ENCODE measurements at places on chromosomes 1 and 21.

DNA sequence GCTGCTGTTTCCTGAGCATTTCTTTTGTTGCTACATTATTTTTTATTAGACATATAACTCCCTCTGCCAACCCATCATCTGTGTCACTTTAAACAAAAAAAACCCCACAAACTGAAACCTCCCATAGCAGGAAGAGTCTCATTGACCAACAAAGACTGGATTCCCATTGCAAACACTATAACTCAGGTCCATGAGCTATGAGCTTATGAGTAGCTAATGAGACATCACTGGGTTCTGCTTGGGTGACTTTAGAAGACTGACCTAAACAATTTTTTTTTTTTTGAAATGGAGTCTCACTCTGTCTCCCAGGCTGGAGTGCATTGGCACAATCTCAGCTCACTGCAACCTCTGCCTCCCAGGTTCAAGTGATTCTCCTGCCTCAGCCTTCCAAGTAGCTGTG, 212.8 kb downstream of the LTN1 start:
- DNase-seq: no peak

- no peak for DNase-seq
Observed at GRCh38 chr1:168825129-168825528, 96.1 kb upstream of the DPT start.

GRCh38 chr1:29961293-29962059, 725.2 kb downstream of the PTPRU start:
- no peak for DNase-seq

DNA sequence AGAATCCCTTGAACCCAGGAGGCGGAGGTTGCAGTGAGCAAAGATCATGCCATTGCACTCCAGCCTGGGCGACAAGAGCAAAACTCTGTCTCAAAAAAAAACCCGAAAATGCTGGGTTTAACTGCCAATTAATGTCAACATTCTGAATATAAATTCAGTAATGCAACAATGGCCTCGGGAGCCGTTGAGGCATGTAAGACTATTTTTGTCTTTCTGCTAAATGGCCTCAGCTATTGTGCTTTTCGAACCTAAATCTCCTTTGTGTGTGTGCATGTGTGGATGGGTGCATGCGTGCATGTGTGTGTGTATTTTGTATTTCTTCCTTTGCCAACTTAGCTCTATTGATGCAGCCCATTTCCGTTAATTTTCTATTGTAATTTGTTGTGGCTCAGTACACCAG, 31.6 kb downstream of the CLIC4 start:
- no peak for DNase-seq

GRCh38 chr1:19647643-19648042, 3.5 kb downstream of the NBL1 start:
- DNase-seq: no peak

DNA sequence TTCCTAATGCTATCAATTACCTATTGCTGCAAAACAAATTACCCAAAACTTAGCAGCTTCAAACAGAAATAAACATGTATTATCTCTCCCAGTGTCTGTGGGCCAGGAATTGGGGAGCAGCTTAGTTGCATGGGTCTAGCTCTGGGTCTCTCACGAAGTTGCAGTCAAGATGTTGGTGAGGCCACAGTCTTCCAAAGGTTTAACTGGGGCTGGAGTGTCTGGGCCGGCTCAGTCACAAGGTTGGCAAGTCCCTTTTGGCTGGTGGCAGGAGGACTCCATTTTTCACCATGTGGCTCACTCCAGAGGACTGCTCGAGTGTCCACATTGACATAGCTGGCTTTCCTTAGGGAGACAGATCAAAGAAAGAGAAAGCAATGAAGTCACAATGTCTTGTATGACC, 5.0 kb upstream of the LRP8 start:
- DNase-seq: no peak

GRCh38 chr1:205783904-205784303, 8.6 kb upstream of the RAB29 start:
- DNase-seq: no peak

DNA sequence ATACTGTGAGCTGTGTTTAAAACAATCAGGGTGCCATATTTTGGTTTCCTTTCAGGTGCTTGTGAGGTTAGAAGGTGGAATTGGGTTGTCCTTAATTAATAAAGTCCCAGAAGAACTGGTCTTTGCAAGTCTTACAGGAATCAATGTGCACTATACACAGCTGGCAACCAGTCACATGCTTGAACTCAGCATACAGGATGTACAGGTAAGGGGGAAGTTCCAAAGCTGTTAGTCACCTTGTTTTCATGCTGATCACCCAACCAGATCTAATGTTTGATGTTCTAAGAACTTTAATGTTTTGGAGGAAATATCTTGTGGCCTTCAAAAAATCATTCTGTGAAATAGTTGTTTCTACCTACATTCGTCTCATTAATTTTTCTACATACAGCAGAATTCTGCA, 156.3 kb downstream of the VPS13D start:
- no peak for DNase-seq

- no peak for DNase-seq
Observed at GRCh38 chr1:65435987-65436386, 15.5 kb downstream of the LEPR start.

- no peak for DNase-seq
Observed at GRCh38 chr1:175968486-175969172, 225.2 kb upstream of the TNR start.

- DNase-seq: peak; percentile 71
Observed at GRCh38 chr1:39973503-39974135, 18.7 kb downstream of the MFSD2A start.

- DNase-seq: no peak
Observed at GRCh38 chr21:46161633-46162592, 6.5 kb upstream of the FTCD start.

GRCh38 chr1:52294580-52294979, 71.4 kb downstream of the CC2D1B start:
- no peak for DNase-seq

- peak; percentile 30 for DNase-seq
Observed at GRCh38 chr1:86687595-86687994, 16.8 kb upstream of the SH3GLB1 start.

- DNase-seq: no peak
Observed at GRCh38 chr1:212899845-212900244, 41.8 kb downstream of the FLVCR1 start.

- DNase-seq: no peak
Observed at GRCh38 chr1:184649451-184649888, 105.2 kb downstream of the EDEM3 start.

DNA sequence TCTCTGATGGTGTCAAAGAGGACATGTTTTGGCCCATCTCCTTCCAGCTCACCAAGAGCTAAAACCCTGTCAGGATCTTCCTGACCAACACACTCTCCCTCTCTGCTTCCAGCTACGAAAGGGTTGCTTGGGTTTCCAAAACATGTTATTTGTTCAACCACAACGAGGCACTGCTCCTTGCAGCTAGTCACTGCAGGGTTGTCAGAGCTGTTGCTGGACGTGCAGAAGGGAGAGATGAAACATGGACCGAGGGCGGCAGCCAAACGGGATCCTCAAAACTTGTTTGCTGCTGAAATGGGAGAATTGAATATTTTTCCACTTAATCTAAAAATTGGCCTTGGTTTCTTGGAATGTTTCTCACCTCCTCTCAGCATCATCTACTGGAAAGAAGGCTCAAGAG, 12.4 kb downstream of the ZBTB18 start:
- DNase-seq: no peak

DNA sequence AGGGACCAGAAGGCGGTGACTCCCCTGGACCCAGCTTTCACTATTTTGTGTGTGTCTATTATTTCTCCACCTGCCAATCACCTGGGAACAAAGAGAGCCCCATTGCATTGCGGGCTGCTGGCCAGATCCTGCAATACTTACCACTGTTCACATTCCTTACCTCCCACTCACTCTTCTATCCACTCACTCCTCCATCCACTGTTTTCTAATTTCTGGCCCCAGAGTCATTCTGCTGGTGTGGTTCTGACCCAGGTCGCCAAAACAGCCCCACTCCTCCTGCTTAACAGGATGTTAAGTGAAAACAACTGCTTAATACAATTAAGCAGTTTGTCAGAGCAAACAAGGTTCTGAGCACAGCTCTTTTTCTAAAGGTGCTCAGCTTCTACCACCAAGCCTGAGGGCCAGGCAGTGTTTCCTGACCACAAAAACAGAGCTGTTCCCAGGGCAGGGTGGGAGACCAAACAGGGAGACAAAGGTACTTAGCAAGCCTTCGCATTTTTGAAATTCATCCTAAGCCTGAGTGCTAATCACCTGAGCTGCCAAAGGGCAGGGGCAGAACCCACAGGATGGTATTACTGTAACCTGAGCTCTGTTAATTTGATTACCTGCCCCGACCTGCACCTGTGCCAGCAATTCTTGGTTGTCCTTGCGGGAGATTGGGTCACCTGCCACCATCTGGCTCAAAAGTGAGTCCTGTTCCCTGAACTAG, 38.5 kb upstream of the EFCAB14 start:
- DNase-seq: no peak

DNA sequence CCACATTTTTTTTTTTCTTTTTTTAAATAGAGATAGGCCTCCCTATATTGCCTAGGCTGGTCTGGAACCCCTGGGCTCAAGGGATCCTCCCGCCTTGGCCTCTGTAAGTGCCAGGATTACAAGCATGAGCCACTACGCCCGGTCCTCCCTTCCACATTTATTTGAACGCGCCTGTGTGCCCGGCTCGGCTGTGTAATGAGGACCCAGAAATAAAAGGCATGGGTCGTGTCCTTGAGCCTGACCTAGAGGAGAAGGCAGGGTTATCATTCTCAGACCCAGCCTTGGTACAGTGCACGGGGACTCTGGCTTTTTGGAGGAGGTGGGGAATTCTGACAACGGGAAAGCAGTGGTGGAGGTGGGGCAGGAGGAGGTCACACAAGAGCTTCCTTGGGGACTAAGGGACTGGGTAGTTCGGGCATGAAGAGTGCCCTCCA, 841 bp downstream of the CENPF start:
- peak; percentile 32 for DNase-seq

GRCh38 chr21:31911138-31911907, 38.5 kb downstream of the HUNK start:
- no peak for DNase-seq

GRCh38 chr1:154999571-155000410, 2.8 kb upstream of the ZBTB7B start:
- DNase-seq: peak; percentile 46

GRCh38 chr1:71080230-71080738, 551 bp downstream of the ZRANB2 start:
- peak; percentile 59 for DNase-seq

- no peak for DNase-seq
Observed at GRCh38 chr21:42306366-42307035, 8.7 kb downstream of the TFF3 start.

DNA sequence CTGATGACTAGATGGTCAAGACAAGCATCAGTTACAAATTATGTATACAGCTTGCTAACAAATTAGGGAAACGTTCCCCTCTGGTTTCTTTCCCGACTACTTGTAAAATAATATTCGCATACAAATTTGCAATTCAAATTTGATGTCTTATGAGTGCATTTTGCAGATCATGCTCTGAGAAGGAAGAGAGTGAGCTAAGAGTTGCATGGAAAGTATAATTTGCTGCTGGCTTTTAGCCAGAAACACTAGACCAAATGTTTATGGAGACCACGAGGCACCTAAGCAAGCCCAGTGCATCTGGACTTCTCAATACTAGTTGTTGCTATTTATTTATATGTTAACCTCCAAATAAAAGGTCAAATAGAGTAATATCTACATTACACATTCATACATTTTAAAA, 216.0 kb downstream of the SMYD3 start:
- no peak for DNase-seq

DNA sequence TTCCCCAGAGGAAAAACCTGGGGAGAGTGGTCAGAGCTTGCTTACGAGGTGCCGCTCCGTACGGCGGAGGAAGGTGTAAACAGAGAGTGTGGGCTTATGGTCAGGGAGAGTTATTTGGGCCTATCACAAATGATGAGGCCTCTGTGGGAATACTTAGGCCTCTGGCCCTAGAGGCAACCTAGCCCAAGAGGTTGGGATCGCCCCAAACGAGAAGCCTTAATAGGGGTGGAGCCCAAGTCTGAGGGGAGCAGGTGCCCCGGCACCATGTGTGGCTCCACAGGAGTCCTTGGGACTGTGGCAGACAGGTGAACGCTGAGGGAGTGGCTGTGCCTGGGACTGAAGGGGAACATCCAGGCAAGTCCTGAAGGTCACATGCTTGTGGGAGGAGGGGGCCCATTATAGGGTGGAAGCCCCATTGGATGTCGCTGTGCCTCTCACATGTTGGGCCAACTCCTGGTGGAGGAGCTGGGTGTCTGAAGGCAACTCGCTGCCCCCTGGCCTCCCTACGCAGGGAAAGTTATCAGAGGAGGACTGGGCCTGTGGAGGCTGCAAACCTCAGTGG, 135.1 kb downstream of the ZSCAN20 start:
- no peak for DNase-seq

DNA sequence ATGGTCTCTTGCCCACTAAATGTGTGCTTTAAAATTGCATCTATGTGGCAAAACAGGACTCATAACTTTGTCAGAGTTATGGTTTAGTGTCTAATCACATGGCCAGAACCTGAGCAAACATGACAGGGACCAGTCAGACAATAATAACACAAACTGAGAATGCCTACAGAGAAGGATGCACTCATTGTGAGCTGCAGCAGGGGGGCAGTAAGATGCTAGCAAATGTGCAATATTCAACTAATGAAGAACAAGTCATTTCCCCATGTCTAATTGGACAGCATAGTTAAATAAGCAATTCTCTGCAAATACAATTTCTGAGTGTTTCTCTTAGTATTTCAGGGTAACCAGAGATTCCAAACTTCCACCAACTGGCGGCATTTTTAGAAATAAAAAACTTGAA, 30.8 kb downstream of the SPAG17 start:
- no peak for DNase-seq

DNA sequence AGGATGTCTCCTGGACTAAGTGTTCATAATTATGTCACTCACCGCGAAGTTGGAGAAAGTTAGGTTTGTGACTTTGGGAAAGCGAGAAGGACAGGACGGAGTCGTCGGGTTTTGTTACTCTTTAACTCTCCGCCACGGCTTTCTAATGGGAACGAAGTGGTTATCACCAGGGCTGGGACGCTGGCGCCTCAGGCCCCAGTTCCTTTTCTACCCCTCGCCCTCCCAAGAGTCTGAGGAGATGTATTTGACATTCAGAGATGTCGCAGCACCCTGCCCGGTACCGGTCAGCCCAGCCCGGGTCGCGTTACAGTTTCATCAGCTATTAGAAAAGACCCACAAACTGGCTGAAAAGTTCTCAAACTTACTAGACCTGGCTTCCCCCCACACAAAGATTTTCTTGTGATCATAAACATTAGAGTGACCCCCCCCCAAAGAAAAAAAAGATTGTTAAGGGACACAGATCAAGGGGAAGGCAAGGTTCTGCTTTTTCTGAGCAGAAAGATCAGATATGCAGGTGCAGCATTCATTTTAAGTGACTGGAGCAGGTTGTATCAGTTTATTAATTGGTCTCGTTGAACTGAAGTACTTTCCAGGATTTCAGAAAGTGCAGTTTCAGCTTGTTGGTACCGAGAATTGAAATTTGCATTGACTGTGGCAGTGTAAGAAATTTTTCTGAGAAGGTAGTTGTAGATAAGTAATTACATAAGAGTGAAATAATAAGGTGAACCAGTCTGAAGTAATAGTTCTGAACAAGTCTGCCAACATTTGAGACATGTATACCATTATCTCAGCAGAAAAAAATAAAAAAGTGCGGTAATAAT, 859 bp upstream of the ZBTB18 start:
- DNase-seq: peak; percentile 30

- DNase-seq: peak; percentile 28
Observed at GRCh38 chr1:199948587-199949280, 78.8 kb upstream of the NR5A2 start.

All from hematopoietic multipotent progenitor cell treated with erythropoietin and hydrocortisone succinate and interleukin-3 and kit ligand, for 8 days (in vitro differentiated cells).